ENCODE measurements at places on chromosomes 1 and 21.

DNA sequence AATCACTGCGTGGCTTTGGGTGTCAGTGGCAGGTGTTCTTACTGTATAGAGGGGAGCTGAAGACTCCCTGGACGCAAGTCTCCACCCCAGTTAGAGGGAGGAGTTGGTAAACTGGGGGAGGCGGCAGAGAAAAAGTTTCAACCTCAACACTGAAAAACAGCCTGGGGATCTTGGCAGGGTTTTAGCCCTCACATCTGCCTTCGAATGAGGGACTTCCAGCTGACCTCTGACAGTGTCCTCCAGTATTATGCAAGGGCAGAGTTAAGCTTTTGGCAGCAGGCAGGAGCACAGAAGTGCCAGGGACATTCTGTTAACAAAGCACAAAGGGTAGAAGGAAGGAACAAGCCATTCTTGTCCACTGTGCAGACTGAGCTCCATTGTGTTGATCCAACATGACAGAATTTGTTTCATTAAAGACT is 41.2 kb upstream of the RAB4A start:
- DNase-seq, result no peak

DNA sequence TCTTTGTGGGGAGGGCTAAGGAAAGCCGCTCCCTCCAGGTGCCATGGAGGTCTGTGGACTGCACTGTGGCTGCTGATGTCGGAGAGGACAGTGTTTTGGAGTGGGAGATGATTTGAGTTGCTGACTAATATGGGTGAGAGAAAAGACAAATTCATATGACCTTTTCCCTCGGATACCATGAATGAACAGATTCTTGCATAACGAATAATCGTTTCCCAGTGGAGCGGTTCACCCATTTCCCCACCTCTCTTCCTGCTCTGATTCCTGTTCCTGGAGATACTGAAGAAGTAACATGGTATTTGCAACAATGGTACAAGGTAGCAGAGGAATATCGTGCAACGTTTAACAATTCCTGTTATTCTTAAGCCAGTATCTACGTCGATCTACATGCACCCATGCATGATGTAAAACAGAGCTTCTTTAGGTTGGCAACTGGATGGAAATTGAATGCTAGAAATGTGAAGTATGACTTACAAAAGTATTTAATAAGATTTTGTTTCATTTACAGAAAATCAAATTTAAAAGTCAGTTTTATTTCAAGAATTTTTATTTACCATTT is 227.1 kb downstream of the TOMM20 start:
- no peak for DNase-seq

GRCh38 chr21:46399686-46400085 is 59.0 kb upstream of the DIP2A start:
- no peak for DNase-seq

- DNase-seq, result no peak
Measured at GRCh38 chr1:20192364-20192763, 6.0 kb upstream of the PLA2G2C start.

DNA sequence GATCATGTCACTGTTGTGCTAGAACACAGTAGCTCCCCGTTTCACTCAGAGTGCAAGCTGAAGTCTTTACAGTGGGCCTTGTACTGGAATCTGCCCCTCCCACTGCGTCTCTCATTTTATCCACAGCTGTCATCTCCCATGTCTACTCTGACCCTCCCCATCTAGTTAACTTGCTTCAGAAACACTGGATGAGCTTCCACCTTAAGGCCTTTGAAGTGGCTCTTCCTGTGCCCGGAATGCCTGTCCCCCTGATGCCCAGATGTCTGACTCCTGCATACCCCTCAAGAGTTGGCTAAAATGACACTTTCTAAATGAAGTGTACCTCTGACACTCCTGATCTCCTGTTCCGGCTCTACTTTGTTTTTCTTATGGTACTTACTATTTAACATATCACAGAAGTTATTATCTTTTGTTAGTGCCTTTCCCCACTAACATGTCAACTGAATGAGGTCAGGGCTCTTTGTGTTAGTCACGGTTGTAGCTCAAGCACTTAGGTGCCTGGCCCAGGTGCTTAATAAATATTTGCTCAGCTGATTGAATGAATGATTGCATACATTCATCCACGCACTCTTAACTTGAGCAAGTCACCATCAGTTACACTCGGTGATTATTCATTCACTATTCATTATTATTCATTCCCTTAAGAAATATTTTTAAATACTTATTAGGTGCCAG is 13.3 kb downstream of the ARV1 start:
- DNase-seq, result peak; percentile 19

DNA sequence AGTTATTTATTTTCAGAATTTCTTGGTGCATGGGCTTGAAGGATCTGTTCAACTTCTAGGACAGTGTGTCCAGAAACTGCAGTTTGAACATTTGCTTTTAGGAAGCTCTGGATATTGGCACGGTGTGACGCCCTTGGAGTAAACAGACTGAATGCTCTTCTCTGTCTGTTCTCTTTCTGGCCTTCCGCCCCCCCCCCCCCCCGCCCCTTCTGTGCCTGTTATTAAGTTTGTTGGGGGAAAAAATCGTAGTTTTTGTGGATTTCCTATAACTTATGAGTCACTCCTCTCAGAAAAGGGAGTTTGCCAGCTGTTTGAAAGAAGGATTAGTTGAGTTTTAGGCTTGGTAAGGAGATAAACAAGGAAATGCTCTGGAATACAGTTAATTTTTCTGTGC is 1.2 kb downstream of the KCTD3 start:
- no peak for DNase-seq

DNA sequence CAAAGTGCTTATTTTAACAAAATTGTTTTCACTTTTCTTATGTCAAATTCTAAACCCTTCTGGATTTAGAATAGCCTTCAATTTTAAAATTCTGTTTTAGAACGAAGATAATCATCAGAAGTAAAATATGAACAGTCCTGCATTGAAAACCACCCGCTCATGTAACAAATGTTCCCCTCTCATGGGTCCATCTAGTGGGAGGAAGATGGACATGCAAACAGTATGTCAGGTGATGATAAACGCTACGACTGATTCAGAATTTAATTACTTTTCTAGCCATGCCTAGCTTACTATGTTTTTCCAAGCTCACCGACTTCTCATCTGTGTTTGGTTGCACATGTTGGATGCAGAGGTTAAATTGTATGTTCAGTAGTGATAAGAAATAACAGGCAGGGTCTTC is 23.5 kb downstream of the SOD1 start:
- no peak for DNase-seq

DNA sequence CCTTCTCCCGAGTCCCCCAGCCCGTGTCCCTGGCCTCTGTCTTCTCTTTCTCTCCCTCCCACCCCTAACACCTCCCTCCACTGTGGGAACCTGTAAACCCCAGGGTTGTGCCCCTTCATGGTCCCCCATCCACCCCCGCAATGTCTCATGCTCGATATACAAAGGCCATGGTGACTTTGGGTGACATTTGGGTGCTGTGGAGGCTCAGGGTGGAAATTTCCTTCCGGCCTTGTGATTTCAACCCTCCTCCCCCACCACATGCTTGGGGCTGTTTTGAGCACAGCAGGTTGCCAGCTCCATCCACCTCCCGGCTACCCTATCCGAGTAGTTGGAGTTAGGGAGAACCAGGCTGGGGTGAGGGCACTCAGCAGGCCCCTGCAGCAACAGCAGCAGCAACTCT is 25.7 kb upstream of the VPS13D start:
- no peak for DNase-seq

- DNase-seq, result no peak
Measured at GRCh38 chr1:152024223-152024622, 12.6 kb downstream of the S100A11 start.

DNA sequence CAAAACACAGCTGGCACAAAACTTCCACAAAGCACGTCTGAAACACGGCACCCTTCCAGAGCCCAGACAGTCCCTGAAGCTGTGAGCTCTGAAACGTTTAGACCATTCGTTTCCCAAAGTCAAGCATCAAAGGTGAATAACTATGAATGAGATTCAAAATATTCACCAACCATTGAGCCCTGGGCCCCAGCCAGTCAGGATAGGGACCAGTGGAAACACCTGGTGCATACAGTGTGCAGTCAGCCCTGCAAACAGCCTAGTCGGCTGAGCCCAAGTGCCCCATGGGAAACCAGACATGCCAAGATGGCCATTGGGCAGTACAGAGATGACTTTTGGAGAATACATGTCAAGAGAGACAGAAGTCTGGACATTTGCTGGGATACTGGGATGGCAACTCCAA is 90.4 kb upstream of the EDN2 start:
- DNase-seq, result no peak

DNA sequence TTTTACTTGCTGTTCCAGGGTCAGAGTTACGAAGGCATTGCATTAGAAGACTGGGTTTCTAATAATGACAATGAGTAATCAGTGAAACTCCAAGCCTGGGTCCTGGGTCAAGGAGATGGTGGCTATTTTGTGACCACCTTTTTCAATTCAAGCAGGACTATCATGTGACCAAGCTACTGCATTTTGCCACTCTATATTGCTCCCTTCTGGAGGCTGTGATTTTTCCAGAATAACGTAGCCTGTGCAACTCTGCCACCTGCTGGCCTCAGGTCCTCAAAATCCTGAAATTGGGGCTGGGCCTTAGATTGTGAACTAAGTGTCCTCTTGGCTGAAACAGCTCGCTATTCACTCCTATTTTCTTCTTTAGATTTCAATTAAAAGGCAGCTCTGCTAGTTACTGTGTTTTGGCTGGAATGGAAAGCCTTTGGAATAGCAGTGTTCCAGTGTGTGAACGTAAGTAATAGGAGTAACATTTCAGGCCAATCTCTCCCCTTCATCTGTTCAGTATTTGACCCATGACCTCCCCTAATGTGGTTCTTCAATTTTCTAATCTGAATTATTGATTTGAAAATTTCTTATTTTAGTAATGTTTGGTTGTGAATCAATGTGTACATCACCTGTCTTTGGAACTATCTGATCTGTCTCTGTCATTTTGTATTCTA is 52.9 kb upstream of the CD46 start:
- no peak for DNase-seq

DNA sequence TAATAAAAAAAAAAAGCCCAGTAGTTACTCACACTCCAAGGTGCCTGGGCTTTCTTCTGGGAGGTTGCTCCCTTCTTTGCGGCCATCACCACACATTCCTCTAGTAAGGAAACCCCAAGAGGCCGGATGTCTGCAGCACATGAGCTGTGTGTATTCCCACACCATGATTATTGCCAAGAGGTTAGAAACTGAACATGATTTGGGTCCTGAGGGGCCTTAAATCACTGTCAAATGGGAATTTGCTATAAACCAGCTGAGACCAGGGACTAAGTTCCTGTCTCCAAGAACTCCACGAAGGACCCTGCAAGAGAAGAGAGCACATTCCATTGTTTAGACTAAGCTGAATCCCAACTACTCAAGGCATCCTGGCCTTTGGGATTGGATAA is 85.3 kb upstream of the SSX2IP start:
- DNase-seq, result no peak

- no peak for DNase-seq
Measured at GRCh38 chr1:230537456-230537855, 104.8 kb upstream of the COG2 start.

- no peak for DNase-seq
Measured at GRCh38 chr21:40177979-40178378, 310.7 kb downstream of the PCP4 start.

DNA sequence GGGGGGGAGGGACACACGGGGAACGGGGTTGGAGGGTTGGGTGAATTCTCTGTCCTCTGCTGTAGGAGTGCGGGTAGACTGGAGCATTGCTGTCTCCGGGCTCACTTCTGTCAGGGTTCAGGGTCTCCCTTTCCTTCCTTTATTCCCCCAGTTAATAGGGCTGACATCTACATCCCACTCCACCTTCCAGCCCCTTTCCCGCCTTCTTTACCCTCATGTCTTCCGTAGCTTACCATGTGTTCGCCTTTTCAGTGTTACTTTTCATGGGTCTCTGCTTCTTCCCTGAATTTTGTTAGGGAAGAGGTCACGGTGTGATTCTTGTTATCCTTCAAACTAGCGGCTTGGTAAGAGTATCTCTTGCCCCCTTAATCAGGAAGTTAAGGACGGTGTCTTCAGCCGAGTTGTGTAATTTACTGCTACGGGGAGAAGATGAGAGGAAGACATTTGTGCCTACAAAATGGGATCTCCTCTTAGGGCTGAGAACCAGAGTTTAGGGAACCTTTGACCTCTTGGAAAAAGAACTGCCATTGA is 917 bp downstream of the RAP1A start:
- DNase-seq, result no peak

DNA sequence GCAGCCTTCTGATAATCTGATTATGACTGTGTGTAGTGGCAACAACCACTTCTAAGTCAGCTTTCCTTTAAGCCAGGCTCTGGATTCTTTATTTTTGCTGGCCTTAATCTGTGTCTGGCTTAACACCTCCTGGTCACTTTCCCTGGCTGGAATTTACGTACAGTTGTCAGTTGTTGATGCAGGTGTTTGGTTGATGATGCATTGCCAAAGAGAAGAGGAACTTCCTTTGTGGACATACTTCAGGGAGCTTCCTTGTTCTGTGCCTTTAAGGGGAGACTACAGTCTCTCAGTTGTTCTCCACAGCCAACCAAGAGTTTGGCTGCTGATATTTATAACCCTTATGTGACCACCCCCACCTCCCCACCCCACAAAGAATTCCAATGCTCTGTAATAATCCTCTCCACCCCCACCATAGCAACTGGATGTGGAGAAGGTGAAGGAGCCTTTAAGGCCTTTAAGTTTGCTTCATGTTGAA is 96.0 kb upstream of the BMP8A start:
- DNase-seq, result no peak

GRCh38 chr1:46188295-46189030 is 9.8 kb downstream of the POMGNT1 start:
- DNase-seq, result no peak

- no peak for DNase-seq
Measured at GRCh38 chr1:235018720-235019444, 109.8 kb downstream of the TOMM20 start.

DNA sequence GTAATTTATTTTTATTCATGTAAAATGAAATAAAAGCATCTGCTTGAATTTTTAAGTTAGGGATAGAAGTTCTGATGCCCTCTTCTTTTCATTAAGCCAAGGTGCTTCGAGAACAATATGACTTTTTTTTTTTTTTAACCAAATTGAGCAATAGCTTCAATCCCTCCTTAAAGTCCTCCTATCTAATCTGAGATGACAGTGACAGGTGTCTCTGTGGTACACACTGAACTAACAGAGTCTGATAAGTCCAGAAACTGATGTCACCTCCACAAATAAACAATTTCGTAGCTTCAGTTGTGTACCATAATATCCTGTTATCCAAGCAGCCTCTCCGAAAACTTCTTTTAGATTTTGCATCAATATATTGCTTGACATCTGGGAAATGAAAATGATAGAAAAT is 23.8 kb downstream of the MAP3K7CL start:
- no peak for DNase-seq

DNA sequence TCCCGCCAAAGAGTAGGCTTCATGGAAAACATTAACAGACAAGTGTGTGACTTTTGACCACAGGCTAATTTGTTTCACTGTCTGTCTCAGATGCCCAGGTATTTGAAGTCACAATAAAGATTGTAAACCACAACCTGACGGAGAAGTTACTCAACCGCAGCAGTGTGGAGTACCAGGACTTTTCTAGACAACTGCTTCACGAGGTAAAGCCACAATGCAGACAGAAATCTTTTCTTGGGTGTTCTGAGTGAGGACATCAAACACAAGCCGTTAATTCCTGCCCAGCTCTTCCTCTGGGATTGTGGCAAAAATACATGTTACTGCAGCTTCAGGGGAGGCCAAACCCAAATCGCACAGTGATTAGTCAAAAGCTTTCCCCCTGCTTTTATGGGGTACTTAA is 31.0 kb downstream of the UMODL1 start:
- DNase-seq, result peak; percentile 55

GRCh38 chr1:150564051-150564991 is 15.1 kb downstream of the MCL1 start:
- no peak for DNase-seq

- DNase-seq, result no peak
Measured at GRCh38 chr1:82632155-82632554, 831.4 kb downstream of the ADGRL2 start.

Data from DMS79 (cell line).